CD4-positive, CD25-positive, alpha-beta regulatory T cell (primary cell): ENCODE measurements at places on chromosomes 7 and 10. TPM values are rescaled to one million over a fixed set of nuclear protein-coding genes. Genes with fewer than 3 reads are reported as not detected.

PTF1A gene
- not detected for polyA plus RNA-seq

MYOZ1 gene
- polyA plus RNA-seq, result not detected

MRPS17 gene
- polyA plus RNA-seq, result 19.1 TPM

MKX gene
- polyA plus RNA-seq, result not detected

CDHR3 gene
- 5.6 TPM for polyA plus RNA-seq

KCNMA1 gene
- polyA plus RNA-seq, result not detected
